COR-L47 (cell line): ENCODE measurements at places on chromosomes 2 and 18.

GRCh38 chr2:232875256-232876121, 5.4 kb downstream of the SNORC start:
- DNase-seq = no peak

GRCh38 chr2:237456200-237456843, 30.7 kb upstream of the MLPH start:
- no peak for DNase-seq

- no peak for DNase-seq
Measured at GRCh38 chr2:207747653-207748560, 21.8 kb downstream of the FZD5 start.

DNA sequence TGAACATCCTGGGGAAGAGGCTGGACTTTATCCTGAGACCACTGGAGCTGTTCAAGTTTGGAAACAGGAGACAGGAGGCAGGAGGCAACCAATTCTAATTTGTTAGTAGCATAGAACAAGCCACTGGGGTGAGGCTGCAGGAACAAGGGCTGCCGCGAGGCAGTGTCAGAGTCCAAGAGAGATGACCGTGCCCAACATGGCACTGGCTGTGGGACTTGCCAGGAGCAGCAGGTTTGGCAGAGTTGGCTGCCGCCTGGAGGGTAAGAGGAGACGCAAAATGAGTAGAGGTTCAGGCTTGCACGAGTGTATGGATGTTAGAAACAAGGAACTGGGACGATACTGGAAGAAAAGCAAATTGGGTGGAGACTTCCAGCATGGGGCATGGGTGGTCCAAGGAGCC, 168.5 kb downstream of the TPGS2 start:
- DNase-seq = no peak

DNA sequence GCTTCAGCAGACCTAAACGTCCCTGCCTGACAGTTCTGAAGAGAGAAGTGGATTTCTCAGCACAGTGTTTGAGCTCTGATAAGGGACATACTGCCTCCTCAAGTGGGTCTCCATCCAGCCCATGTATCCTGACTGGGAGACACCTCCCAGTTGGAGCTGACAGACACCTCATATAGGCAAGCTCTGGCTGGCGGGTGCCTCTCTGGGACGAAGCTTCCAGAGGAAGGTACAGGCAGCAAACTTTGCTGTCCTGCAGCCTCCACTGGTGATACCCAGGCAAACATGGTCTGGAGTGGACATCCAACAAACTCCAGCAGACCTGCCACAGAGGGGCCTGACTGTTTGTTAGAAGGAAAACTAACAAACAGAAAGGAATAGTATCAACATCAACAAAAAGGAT, 728.4 kb downstream of the MBD2 start:
- no peak for DNase-seq

DNA sequence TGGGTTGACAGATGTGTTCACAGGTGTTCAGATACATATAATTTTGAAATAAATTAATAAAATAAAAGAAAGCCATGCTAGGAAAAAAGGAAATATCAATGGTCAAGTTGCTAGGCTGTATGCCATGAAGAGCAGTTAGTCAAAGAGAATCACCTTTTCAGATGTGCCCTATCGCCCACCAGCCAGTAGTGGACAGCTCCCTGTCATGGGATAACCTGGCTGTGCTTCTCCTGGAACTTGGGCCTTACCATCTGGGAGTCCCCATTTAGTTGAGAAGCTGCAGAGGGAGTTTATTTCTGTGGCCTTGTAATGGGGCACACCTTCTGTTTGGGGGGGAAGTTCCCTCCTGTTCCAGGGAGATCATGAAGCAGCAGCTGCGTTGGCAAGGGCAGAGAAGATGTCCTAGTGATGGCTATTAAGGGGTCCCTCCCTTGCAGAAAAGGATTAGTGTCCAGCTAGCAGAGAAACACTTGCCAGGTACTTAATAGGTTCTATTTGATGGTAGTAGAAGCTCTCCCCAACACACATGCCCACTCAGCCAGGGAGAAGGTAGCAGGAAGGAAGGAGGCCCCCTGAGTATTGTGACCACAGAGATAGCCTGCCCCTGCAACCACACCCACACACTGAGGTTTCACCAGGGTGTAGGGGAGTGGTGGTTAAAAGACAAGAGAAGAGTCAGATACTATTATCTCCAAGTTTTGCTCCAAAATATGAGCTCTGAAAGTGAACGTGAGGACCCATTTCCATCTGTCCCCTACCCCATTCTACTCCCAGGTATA, 117.7 kb downstream of the B3GNT2 start:
- no peak for DNase-seq

- DNase-seq = peak; percentile 9
Measured at GRCh38 chr2:225122583-225123486, 80.6 kb upstream of the DOCK10 start.

DNA sequence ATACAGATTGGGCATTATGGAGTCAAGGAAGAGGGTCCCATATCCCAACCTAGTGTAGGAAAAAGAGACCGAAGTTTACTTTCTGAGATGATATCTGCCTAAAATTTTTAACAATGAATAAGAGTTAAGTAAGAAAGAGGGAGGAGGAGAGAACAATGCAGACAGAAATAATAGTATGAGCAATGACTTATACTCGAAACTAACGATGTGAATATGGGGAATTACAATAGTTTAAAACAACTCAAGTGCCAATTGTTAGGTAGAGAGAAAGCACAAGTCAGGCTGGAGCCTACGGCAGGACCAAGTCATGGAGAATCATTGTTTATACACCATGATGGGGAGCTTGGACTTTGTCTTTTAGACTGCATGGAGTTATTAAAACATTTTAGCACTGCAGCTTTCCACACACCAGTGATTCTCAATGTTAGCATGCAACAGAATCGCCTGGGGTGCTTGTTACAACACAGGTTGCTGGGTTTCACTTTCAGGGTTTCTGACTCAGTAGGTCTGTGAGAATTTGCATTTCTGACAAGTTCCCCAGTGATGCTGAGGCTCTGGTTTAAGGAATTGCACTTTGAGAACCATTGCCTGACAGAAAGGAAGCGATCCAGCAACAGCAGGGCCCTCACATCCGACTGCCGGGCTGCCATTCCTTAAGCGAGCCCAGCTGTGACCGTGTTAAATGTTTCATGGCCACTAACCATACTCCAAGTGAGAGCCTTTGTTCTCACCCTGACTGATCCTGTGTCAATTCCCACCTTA, 511.2 kb downstream of the DCDC2C start:
- no peak for DNase-seq

DNA sequence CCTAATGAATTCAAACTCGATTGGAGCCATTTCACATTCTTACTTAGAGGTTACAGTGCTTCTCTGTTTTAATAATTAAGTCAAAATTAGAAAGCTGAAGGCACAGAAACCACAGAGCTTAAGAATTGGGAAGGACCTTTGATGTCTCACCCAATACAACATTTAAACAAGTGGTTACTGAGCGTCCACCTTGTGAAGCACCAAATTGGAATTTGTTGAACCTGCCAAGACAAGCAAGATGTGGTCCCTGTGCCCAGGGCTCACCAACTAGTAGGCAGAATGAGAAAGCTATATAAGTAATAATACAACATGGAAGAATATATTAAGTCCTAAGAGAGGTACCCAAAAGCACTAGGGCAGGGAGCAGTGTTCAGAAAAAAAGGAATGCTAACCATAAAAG, 64.5 kb upstream of the NPAS2 start:
- DNase-seq = no peak

DNA sequence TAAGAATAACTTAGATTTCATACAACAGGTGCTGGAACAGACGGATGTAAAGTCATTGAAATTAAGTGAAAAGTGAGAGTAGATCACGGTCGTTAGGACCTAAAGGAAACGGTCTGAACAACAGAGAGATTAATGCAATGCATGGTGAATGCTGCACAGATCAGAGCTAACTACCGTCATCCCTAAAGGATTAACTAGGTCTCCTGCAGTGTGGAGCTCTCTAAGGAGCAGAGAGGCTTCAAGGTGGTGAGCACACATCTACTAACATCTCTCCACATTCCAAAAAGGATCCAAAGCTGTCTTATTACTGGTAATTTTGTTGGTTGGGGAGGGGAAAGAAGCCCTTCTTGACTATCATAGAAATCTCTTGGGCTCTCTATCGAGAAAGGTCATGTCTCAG, 75.3 kb downstream of the CABYR start:
- DNase-seq = no peak

DNA sequence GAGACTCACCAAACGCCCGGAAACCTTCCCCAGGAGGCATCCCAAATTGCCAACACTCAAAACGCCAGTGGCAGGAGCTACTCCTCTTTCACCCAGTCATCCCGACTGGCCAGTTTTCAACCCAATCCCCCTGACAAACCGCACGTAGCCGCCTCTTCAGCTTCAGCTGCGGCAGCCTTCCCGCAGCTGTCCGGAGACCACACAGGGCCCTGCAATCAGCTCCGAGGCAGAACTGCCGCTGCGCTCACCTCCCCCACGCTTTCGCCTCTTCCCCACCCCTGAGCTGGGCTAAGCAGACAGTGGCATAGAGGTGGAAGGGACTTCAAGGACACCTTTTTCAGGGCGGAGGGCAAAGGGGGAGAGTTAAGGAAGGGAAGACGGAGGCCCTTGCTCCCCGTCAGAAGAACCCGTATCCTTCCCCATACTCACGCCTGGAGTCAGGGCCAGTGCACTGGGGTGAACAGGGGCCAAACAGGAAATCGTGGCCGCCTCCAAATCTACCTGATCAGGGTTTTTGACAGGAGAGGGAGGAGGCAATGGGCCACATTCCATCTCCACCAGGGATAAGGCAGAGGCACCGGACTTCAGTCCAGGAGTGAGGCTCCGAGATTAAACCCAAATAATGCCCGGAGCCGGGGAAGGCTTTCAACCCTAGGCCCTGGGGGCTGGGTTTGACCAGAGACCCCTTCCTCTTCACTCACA, 16.9 kb downstream of the CYP26B1 start:
- DNase-seq = no peak
